ENCODE measurements at places on chromosomes 4 and X.

DNA sequence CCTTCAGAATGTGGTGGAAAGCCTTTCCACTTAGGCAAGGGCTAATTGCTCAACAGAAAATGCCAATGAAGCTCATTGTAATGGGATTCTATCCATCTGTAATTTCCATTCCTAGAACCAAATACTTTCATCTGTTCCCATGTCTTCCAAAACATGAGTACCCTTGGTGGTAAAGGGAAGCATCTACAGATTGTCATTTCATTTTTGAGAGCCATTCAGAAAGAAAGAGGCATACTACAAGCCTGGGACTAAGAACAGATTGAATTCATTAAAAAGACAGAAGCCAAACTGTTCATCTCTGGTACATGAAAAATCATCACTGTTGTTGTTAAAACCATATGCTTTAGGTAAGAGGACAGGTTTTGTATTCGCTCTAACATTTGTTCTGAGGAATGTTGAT, 43.6 kb upstream of the DCTD start:
- DNase-seq, result no peak

GRCh38 chrX:3514996-3515395, 168.5 kb upstream of the MXRA5 start:
- no peak for DNase-seq

DNA sequence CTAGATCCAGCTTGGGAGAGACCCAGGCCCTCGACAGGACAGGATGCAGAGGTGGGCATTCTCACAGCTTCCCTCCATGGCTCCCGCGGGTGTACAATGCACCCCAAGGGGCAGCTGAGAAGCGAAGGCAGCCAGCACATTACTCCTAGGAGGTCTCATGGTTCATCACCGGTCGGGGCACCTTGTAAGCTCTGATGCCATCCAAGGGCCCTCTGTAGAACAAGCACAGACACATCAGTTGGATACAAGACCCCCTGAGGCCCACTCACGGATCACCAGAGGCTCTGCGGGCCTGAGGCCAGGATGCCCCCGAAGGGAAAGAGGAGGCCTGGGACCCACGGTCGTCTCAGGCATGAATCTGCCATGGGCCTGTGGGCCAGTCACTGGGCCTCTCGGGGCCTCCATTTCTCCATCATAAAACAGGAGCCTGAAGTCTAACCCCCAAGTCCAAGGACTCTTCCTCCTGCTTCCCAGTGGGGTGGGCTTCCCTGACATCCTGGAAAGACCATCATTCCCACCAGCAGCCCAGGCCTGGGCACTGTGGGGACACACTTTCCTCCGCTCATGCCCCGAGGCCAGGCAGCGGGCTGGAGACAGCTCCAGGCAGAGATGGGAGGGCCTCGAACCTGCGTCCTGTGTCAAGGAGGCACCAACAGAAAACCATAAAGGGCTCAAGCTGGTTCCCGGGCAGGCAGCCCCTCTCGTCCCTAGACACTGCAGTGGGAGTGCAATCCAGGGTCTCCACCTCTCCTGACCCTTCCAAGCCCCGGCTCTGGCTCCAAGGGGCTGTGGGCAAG, 20.1 kb downstream of the HMX1 start:
- no peak for DNase-seq

DNA sequence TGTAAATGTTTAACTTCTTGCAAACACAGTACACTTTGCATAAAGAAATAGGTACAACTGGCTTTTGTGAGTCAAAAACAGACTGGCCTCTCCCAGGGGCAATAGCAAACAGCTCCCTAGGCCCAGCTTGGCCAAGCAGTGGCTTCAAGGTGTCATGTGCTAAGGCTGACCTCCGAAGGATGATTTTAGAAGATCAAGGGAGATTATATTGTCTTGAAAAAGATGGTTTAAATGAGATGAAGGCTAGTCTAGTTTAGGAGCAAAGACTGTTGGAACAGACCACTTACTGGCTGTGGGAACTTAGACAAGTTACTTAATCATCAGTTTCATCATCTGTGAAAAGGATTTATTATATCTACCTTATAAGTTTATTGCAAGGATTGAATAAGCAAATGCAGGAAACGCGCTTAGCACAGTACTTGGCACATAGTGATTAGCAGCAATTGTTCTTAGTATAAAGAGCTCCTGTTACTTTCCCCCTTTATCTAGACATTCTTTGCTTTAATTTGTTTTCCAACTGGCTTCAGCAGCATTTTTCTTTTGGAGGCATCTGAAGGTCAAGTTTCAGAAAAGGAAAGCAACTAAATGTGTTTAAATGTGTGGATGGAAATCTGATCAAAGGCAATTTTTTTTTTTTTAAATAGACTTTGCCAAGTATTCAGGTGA, 17.2 kb downstream of the ANXA3 start:
- DNase-seq, result no peak

DNA sequence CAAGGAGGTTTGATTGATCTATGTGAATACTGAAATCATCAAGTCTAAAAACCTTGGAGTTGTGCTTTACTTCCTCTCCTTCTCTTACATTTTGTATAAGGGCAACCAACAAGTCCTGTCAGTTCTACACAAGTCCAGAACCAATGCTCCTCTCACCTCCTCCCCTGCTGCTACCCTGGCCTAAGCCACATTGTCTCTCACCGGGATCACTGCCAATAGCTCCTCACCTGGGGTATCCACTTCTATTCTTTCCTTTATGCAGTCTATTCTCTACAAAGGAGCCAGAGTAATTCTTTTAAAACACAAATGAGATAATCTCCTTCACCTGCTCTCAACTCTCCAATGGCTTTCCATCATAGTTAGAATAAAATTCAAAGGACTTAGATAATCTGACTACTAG, 13.3 kb upstream of the ARHGEF6 start:
- no peak for DNase-seq

- no peak for DNase-seq
These were observed 58.0 kb upstream of the SHOX start for GRCh38 chrX:572538-573124.

DNA sequence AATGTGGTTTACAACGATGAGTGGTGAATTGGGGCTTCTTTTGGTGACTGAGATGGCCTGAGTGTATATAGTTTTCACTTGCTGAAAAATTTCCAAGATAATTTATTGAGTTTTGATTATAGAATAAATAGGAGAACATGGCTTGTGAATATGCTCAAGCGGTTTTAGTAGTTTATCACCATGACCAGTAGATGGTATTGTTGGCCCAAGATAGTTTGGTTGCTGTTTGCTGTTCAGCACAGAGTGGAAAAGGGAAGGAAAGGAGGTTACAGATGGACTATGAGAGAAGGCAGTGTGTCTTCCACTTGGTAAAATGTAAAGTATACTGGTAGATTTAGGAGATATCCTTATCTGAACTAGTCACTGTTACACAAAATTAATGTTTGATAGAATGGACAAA, 55.8 kb upstream of the POU4F2 start:
- DNase-seq, result peak; percentile 14

DNA sequence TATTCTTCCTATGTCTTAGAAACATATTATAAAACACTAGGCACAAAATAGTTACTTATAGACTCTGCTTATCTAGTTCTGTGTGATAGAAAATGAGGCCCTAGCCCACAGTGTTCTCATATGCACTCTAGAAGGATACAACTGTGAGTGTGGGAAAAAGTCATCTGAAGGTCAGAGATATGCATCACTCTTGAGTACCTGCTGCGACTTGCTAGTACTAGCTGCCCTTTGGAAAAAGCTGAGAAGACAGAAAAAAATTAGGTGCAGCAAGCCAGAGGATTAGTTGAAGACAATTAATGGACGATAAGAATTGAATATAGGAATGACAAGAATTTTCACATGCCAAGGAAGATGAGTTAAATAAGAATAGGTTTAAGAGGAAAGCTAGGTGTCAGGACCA, 61.3 kb downstream of the MTHFD2L start:
- no peak for DNase-seq
